ENCODE measurements at places on chromosomes 6 and 20.

GRCh38 chr6:703552-703951, 10.6 kb upstream of the EXOC2 start:
- no peak for DNase-seq

GRCh38 chr6:155177363-155177961, 86.4 kb upstream of the CLDN20 start:
- no peak for DNase-seq

DNA sequence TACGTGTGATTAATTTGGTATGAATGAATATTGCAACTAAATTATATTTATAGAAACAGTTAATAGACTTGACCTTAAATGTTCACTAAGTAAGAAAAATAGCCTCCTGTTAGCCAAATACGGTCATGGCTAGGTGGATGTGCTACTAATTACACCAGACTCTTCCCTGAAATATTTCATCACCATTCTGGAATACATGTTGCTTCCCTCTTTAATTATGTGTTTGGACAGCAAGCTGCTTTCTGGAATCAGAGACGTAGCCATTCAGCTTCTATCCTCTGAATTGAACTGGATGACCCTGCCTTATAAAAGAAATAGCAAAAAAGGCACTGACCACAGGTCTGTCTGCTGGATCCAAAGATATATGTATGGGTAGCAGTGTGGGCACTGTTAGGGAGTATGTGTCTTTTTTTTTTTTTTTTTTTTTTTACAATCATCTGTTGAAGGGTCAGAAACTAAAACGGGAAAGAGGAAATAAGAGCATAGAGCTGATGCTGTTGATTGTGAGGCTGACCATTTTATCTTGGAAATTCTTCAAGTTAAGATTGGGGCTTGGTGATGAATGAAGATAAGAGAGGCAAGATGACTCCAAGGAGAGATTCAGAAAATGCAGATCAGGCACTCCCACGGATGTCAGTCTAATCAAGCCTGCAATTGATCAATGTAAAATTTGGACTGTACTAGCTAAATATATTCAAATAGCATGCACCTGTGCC, 283.2 kb upstream of the HSF2 start:
- no peak for DNase-seq

DNA sequence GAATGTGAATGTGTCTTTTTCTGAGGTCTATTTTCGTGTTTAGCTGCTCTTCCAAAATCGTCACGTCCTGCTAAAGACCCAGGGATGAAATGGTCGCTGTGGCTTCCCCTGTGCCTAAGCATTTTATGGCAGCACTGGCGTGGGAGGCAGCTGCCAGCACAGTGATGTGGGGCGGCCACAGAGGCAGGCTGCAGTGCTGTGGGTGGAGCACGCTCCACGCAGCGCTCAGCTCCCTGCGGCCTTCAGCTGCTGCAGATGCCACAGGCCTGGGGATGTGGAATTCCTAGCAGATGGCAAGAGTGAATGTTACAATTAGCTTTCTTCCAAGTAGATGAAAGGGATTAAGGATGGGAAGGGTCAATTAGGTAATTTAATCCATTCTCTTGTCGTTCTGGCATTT, 242.6 kb downstream of the SMOC2 start:
- DNase-seq = no peak

- no peak for DNase-seq
Observed at GRCh38 chr20:2374346-2375125, 6.2 kb upstream of the TGM6 start.

DNA sequence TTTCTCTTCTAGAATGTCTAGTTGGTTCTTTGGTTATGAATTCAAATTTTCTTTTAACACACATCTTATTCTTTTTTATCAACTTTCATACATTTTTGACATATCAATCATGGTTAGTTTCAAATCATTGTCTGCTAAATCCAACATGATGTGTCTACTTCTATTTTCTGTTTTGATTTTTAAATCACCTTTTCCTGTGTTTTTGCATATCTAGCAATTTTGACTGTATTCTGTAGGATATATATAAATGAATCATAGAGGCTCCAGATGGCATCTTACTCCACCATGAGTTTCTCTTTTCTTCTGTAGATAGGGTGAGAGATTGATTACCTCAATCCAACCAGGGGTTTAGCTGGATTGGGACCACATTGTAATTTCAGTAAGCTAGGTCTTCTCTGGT, 34.3 kb upstream of the CARMIL1 start:
- no peak for DNase-seq

DNA sequence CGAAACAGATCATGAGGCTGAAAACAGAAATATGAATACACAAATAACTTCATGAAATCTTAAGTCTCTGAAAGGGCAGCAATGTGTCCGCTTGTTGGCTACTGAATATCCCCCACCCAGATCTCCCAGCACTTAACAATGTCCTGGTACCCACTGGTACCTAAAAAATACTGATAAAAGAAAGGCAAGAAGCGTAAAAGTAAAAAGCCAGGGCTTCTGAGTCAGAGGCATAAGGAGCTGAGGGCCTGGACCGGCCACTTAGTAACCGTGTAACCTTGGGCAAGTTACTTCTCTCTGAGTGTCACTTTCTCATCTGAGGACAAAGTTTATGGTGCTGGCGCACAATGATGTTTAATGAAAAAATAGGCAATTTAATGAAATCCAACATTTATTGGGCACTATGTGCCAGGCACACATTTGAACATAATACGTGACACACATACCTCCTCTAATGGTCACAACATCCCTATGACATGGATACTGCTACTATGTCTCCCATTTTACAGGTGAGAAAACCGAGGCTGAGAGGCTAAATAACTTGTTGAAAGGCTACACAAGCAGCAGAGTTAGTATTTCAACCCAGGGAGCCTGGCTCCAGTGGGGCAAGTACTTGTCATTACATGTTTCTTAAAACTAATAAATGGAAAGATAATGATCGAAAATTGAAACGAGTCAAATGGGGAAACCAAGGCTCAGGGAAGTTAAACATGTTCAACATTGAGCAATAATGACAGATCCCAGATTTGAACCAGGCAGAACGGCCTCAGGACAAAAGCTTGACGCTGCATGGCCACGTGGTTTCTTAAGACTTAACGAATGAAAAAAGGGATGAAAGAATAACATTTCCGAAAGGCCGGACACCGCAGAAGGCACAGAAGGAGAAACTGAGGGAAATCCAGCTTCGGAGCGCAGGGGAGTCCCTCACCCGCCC, 828 bp downstream of the TP53RK start:
- no peak for DNase-seq

DNA sequence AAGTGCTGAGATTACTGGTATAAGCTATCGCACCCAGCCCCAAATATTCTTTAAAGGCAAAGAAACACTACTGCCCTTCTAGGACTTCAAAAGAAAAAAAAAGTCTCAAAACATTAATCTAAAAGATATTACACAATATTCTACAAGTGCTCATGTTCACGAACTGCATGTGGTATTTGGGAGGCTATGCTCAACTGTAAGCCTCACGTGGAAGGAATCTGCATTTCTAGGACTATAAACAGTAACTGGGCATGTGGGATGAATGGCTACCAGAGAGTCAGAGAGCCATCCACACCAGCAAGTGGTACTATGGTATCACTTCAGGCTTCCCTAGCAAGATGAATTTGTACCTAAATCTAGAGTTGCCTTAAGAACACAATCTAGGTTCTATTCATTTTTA, 50.0 kb downstream of the FKBP5 start:
- no peak for DNase-seq

- no peak for DNase-seq
Observed at GRCh38 chr6:111444794-111445193, 38.2 kb downstream of the REV3L start.

- no peak for DNase-seq
Observed at GRCh38 chr6:32845384-32845884, 1.6 kb upstream of the PSMB8 start.

- no peak for DNase-seq
Observed at GRCh38 chr6:146592451-146592850, 6.3 kb upstream of the ADGB start.

GRCh38 chr6:130252527-130253237, 29.9 kb upstream of the SAMD3 start:
- no peak for DNase-seq

DNA sequence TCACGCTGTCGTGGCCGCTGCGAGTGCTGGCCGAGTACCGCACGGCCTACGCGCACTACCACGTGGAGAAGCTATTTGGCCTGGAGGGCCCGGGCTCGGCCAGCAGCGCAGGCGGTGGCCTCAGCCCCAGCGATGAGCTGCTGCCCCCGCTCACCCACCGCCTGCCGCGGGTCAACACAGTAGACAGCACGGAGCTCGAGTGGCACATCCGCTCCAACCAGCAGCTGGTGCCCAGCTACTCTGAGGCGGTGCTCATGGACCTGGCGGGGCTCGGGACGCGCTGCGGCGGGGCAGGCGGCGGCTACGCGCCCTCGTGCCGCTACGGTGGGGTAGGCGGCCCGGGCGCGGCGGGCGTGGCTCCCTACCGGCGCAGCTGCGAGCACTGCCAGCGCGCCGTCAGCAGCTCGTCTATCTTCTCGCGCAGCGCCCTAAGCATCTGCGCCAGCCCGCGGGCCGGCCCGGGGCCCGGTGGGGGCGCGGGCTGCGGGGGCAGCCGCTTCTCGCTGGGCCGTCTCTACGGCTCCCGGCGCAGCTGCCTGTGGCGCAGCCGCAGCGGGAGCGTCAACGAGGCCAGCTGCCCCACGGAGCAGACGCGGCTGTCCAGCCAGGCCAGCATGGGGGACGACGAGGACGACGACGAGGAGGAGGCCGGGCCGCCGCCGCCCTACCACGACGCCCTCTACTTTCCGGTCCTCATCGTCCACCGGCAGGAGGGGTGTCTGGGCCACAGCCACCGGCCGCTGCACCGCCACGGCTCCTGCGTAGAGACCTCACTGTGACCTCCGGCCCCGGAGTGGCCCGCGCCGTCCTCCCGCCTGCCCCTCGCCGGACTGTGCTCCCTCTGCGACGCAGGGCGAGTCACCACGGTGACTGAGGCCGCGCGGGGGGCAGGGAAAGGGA, 5.7 kb downstream of the TMEM151B start:
- no peak for DNase-seq

- no peak for DNase-seq
Observed at GRCh38 chr20:52076164-52076563, 115.4 kb downstream of the ZFP64 start.

DNA sequence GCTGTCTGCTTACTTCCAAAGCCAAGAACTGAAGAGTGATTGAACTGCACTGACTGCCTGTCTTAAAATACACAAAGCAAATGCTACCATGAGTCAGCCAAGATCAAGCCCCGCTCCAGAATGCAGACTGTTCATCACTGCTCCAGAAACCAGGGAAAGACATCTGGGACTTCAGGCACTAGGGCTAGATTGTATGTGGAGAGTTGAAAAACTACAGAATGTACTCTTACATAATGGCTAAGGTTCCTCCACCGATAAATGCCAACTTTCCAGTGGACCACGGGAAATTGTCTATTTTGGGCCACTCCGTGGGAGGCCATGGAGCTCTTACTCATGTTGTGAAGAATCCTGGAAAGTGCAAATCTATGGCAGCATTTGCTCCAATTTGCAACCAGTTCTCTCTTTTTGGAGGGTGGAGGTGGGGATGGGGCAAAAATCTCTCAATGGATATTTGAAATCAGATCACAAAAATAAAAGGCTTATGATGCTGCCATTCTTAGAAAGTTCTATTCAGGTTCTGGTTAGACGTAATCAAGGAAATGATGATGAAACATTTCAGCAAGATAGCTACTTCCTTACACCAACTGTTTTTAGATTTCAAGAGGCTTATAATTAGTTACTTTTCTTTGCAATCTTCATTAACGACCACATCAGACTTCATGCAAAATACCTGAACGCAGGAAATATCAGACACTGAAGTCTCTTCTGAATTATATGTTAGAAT, 11.8 kb upstream of the CAP2 start:
- no peak for DNase-seq

DNA sequence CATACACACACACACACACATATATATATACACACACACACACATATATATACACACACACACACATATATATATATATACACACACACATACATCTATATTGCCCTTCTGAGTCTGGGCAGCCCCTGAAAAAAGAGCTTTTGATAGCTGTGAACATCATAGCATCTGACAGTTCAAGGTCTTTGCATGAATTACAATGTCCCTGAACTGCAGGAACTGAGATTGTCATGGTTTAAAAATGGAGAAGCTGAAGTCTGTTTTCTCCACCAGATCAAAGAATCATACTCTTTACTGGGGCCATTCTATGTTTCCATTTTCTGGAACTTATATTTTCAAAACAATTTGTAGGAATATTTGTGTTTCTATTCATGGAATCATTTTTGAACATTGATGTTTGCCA, 189.8 kb downstream of the ZDHHC14 start:
- DNase-seq = no peak

DNA sequence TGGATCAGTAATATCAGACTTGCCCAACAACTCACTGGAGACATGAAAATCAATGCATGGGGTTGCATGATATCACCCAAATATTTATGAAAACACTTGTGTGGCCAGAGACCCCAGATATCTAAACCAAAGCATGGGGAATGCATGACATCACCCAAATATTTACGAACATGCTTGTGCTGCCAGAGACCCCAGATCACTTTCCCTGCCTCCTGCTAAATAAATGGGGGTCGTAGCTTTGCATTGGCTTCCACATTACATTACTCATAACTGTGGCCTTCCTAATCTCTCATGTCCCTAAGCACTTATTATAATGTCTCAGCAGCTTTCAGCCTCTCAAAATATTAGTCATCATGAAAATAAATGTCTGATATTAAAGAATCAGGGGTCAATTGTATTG, 838.0 kb upstream of the DEFB115 start:
- DNase-seq = no peak

- DNase-seq = no peak
Observed at GRCh38 chr6:159151266-159151855, 17.8 kb upstream of the FNDC1 start.

DNA sequence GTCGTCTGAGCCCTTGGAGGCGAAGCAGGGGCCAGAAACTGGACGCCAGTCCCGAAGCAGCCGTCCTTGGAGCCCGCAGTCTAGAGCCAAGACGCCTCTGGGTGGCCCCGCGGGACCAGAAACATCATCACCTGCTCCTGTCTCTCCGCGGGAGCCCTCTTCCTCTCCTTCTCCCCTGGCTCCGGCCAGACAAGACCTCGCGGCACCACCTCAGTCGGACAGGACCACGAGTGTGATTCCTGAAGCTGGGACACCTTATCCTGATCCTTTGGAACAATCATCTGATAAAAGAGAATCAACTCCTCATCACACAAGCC, 416 bp downstream of the RSPH4A start:
- DNase-seq = no peak

- DNase-seq = no peak
Observed at GRCh38 chr6:19269341-19269898, 567.8 kb upstream of the ID4 start.
